Activated CD8-positive, alpha-beta T cell treated with anti-CD3 and anti-CD28 coated beads for 36 hours (primary cell): ENCODE measurements at places on chromosomes 16 and 17. TPM values are rescaled to one million over a fixed set of nuclear protein-coding genes. Genes with fewer than 3 reads are reported as not detected.
A peak's percentile ranks its signal among the peaks of the same experiment; 100 is the strongest.

Gene TMEM114
- not detected for total RNA-seq

Gene ALOX15
- total RNA-seq = not detected

Gene SEPTIN12
- not detected for total RNA-seq

Gene CDH5
- not detected for total RNA-seq

Gene SEPTIN1
- total RNA-seq = 169 TPM

Gene RANBP10
- total RNA-seq = 18.9 TPM

Gene KRT15
- not detected for total RNA-seq

Gene SDR42E2
- total RNA-seq = 0.14 TPM

Gene SPNS3
- 24.7 TPM for total RNA-seq

Gene SLC16A3
- 183 TPM for total RNA-seq

Gene TRAPPC1
- 140 TPM for total RNA-seq

Gene CACNG3
- not detected for total RNA-seq

Gene CPD
- total RNA-seq = 25.9 TPM

DNA sequence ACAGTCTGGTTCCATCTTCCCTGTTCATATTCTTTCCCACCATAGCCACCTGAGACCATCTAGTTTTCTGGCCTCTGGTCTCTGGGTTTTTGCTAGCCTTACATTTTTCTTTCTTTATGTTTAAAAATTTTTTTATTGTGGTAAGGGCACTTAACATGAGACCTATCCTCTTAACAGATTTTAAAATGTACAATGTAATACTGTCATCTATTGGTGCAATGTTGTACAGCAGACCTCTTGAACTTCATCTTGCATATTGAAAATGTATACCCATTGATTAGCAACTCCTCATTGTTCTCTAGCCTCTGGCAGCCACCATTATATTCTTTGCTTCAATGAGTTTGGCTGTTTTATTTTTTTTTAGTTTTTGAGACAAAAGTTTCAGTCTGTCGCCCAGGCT lies 39.2 kb downstream of the ITGAM start:
- DNase-seq = no peak

DNA sequence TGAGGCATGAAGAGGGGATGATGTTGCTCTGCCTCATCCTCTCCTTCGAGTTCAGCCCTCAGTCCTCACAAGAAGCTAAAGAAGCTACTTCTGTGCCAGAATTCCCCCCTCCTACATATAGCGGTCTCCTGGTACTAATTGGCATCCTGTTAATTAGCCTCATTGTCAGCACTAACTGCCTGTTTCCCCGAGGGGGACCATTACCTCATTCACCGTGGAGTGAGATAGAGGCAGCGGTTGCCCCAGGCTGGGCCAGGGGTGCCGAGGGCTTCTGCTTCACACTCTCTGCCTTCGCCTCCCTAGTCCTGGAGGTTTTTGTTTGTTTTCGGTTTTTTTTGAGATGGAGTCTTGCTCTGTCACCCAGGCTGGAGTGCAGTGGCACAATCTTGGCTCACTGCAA lies 5.7 kb upstream of the MINK1 start:
- DNase-seq = no peak

DNA sequence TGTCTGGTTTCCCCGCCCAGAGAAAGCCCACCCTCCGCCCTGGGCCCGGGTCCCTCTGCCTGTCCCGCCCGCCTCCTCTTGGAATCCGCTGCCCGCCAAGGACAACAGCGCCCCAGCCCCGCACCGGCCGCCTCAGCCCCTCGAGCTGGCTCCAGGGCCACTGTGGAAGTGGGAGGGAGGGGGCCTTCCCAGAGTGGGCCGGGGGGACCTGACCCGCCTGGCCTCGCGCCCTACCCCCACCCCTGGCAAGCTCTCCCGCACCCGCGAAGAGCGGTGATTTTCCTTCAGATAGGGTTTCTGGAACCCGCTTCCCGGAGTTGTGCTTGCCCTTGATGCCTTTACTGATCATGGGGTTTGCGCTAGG lies 2.3 kb upstream of the CBX8 start:
- DNase-seq = no peak

GRCh38 chr16:88013766-88014251 lies 62.6 kb downstream of the BANP start:
- no peak for DNase-seq

DNA sequence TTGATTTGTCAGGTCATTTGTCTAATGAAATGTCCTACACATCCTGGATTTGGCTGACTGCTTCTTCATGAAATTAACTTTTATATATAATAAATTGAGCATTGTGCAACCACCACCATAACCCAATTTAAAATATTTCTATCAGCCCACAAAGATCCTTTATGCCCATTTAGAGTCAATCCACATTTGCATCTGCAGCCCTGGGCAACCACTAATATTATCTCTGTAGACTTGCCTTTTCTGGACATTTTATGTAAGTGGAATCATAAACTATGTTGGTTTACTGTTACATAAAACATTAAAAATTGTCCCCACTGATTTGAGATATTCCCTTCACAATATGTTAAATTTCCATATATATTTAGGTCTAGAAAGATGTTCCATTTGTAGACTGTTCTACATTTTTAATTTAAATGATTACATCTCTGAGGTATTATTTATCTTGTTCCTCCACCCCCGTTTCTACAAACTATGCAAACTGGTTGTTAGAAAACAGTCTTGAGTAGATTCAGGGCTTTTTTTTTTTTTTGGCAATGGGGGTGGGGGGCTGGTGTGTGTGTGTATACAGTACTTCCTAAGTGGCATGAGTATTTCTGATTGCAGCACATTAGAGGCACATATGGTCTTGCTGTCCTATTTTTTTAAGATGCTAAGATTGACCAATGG lies 16.7 kb downstream of the RFWD3 start:
- DNase-seq = no peak

- DNase-seq = no peak
Observed at GRCh38 chr17:149897-150584, 12.7 kb downstream of the SCGB1C2 start.

DNA sequence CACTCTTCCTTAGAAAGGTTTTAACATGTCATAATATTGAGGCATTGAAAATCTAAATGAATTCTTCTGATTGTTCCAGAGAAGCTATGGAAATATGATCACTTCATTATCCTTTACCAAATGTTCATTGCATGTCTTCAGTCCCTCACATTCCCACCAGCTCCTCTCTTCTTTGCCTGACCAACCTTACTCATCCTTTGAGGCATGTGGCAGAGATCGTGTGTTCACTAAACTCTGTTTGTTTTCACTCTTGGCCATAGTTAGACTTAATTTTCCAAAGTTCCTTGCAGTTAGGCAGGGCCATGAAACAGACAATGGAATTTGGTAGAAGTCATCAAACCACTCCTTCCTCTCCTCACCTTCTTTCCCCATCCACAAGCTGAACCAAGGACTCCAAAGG lies 266.5 kb upstream of the HSBP1 start:
- no peak for DNase-seq

DNA sequence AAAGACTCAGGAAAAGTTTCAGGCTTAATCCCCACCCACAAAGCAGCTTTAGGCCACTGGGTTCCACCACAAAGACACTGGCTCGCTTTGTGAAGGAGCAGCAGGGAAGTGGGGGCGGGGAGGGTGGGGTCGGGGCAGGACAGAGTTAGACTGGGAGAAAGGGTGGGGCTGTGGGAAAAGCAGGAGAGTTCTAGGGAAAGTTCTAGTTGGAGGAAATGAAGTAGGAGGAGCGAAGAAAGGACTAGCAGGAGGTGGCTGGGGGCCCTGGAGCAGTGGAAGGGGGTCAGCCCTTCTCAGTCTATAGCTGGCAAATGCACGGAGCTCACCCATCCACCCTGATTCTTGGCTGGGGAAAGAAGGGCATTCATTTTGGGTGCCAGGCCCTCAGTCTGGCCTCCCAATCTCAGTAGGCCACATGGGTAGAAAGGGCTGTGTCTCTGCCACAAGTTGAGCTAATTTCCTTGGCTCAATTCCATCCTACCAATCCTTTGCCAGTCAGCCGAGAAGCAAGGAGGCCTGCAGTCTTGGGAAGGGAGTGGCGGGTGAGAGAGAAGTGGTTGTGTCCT lies 4.6 kb downstream of the INPP5K start:
- no peak for DNase-seq

GRCh38 chr17:40909755-40910154 lies 24.7 kb upstream of the KRT20 start:
- no peak for DNase-seq

- no peak for DNase-seq
Observed at GRCh38 chr17:68103148-68103547, 67.6 kb downstream of the KPNA2 start.

GRCh38 chr17:80294653-80295052 lies 34.0 kb downstream of the RNF213 start:
- no peak for DNase-seq

GRCh38 chr17:81270279-81270678 lies 24.8 kb downstream of the SLC38A10 start:
- DNase-seq = no peak

- DNase-seq = no peak
Observed at GRCh38 chr16:88977018-88977811, at the start of gene CBFA2T3. TSS of gene CBFA2T3 (minus strand) at chr16:88977207. CDS start at chr16:88976807, 400 bp downstream.

DNA sequence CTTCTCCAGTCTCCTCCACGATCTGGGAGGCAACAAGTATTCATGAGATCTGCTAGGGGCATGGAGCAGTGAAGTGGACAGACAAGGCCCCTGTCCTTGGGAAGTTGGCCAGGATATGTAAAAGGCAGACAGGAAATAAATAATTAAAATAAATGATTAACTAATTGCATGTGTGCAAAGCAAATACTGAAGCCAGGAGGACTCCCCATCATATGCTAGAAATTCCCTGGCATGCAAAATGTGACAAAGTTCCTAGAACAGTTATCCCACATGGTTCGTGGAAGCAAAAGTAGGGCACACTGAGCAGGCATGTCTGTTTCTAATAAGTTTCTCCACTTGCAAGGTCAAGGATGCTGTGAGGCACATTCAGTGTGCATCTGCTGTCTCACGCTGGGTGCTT lies 86.8 kb downstream of the CDYL2 start:
- DNase-seq = no peak

DNA sequence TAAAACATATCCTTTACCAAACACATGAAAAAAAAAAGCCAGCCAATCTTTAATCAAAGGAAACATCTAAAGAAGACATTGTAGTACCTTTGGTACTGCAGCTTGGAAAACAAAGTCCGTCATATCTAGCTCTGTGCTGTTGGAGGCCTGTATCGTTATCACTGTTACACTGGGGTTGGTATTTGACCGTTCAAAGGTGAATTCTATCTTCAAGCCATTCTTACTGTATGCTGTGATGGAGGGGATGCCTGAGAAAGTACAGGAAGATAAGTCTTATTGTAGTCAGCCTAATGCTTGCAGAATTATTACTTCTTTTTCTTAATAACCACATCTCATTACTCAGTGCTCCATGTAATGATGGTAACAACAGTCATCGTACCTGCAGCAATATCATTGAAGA lies 14.4 kb upstream of the PHLPP2 start:
- DNase-seq = no peak

DNA sequence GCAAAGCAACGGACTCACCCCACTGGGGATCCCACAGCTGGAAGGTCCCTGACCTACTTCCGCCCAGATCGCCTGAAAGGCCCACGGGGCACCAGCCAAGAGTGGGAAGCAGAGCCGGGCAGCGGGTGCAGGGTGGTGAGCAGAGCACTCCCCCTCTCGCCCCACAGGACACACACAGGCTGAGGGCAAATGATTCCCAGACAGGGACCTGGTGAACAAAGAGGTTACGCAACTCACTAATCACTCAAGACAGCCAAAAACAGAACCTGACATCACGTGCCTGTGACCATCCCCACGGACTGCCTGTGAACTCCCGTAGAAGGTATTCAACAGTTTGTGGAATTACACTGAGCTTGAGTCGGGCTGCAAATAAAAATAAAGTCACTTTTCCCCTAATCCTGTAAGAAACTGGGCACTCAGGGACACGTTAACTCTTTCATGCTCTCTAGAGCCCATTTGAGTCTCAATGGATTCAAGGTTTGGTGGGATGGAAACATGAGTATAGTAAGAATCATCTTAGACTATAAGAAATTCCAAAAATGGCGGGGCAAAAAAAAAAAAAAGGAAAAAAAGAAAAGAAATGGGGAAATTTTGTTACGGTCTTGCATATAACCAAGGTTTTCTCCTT lies 396.1 kb downstream of the SOX9 start:
- DNase-seq = no peak

- DNase-seq = no peak
Observed at GRCh38 chr17:28584434-28584833, 7.7 kb upstream of the ALDOC start.

GRCh38 chr17:51120357-51120738 lies 320 bp downstream of the SPAG9 start:
- DNase-seq = peak; percentile 56

GRCh38 chr16:23544436-23544835 lies 12.7 kb downstream of the EARS2 start:
- DNase-seq = no peak

DNA sequence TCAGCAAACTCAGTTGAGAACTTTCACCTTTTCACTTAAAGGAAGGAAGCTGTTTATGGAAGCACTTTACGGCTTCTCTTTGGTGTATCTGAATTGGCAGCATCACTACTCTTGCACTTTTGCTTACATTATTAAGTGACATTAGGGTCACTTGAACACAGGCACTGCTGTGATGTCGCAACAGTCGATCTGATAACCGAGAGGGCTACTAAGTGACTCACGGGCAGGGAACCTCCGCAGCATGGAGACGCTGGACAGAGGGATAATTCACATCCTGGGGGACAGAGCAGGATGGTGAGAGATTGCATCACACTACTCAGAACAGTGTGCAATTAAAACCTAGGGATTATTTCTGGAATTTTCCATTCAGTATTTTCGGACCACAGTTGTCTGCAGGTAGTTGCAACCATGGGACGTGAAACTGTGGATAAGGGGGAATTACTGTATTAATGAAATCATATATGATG lies 56.5 kb downstream of the DNAH2 start:
- no peak for DNase-seq

GRCh38 chr17:13462146-13462545 lies 139.6 kb downstream of the HS3ST3A1 start:
- DNase-seq = no peak

GRCh38 chr17:19418251-19418992 lies 7.4 kb downstream of the RNF112 start:
- peak; percentile 29 for DNase-seq

DNA sequence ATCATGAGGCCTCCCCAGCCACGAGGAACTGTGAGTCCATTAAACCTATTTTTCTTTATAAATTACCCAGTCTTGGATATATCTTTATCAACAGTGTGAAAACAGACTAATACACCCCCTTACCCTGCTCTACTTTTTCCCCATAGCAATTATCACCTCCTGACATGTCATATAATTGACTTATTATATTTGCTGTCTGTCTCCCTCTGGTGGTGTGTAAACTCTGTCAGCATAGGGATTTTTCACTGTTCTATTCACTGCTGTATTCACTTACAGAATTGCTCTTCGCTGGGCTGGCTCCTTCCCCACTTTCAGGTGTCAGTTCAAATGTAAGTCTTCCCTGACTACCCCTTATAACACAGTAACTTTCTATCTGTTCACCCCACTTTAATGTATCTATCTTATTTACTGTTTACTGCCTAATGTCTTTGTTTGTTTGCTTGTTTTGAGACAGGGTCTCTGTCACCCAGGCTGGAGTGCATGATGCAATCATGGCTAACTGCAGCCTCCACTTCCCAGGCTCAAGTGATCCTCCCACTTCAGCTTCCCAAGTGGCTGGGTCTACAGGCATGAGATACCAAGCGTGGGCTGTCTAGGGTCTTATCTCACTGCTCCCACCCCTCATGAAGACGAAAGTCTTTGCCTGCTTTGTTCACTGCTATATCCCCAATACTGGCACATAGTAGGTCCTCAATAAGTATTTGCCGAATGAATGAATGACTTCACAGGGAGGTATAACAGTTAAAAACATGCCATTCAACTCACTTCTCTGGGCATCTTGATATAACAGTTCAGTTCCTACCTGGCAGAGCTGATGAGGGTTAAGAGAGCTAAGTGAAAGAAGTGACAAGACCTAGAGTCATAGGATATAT lies 52.4 kb upstream of the CDH3 start:
- DNase-seq = peak; percentile 8
